ENCODE measurements at places on chromosomes 3 and 15.

DNA sequence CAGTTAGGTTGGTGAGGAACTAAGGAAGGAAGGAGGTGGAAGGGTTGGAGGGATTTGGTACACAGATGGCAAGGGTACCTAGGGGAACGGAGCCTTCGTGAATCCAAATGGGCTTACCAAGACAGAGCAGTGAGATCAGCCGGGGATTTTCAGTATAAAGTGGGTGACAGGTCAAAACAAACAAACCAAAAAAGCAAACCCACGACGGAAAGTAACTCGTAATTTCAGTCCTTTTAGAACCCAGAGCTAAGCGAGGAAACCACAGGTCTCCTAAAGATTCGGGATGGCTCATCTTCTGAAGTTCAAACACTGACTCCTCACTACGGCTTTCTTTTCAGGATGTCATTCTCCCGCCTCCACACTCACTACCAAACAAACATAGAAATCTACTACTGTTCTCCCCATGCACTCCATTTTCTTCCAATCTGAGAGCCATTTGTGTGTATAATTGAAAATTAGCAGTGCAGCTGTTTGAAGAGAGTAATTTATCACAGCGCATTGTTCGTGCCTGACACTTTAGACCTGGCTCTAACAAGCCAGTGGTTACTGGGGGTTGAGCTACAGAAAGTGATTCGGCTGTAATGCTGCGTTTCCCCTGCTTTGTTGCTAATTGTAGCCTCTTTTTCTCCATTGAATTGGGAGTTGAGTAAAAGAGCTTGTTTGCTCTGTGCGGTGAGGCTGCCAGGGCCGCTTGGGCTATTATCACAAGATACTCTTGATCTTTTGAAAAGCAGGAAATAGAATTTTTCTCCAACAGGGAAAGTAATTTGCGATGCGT is 64.7 kb upstream of the CCDC39 start:
- ATAC-seq, result no peak

DNA sequence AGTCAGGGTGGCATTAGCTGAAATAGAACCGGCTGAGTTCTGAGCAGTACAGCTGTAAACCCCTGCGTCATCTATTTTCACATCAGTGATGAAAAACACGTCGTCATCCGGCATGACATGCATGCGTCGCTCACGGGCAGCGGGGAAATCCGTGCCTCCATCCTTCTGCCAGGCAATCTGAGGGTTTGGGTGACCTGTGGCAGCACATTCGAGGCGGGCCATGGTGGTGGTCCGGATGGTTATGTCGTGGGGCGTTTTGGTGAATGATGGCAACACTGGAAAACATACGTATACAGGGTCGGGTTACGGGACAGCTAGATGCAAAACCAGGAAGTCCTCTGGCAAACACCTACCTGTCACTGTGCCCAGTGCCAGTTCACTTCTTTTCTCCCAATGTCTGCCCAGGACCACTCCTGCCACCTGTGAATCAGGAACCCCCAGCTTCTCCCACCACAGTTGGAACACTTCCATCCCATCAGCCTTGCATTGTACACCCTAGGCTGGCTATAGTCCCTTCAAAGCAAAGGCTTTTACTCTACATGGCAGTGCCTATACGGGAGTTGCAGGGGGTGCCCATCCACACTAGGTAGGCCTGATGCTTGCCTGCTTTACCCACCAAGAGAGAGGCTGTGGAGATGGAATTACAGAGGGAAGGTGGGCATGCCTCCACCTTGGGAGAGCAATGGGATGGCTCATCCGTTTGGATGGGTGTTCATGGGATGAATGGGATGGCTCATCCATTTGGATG is 116.7 kb downstream of the LRIG1 start:
- ATAC-seq, result no peak

DNA sequence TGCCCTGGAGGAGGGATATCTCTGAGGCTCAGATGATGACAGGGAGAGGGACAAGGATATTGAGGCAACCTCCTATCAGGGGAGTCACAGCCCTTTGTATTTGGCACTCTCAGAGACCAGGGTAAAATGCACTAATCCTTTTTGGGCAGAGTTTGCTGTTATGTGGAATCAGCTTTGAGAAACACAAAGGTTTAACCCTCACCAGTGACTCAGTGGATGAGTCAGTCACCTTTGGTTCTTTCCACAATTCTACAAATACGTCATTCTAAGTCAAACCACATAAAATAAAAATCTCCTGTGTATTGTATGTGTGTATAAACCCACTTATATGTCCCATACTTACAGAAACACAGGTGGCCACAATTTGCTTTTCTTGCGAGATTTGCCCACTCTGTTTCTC is 5.1 kb downstream of the LSAMP start:
- ATAC-seq, result peak; percentile 7

GRCh38 chr3:123105201-123106189 is 38.7 kb downstream of the PDIA5 start:
- no peak for ATAC-seq

- ATAC-seq, result no peak
Observed at GRCh38 chr15:73555080-73555479, 78.1 kb downstream of the NPTN start.

DNA sequence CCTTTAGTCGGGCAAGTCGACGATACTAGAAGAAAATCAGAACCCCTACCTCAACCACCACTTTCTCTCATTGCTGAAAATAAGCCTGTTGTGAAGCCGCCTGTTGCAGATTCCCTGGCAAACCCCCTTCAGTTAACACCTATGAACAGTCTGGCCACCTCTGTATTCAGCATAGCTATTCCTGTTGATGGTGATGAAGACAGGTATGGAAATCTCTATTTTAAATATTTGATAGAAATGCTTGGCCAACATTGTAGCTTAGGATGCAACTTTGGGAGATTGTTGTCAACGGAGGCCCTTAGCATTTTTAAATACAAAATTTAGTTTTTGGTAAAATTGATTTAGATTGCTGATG is 3.0 kb downstream of the TSC22D2 start:
- ATAC-seq, result no peak

DNA sequence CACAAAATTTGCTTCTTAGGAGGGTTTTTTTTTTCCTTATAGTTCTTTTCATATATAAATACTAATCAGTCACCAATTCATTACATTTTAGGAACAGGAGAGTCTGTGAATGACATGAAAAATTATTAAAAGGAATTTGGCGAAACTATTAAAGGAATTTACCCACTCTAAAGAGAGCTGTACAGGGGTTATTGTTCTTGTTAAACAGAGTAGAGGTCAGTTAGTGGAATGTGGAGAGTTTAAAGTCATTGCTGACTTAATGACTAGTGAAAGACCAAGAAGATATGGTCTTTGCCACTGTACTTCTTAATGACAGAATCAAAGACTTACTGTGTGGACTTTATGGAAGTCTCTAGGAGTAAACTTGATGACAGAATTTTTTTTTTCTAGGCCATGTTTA is 333.6 kb upstream of the C2CD4B start:
- peak; percentile 28 for ATAC-seq

DNA sequence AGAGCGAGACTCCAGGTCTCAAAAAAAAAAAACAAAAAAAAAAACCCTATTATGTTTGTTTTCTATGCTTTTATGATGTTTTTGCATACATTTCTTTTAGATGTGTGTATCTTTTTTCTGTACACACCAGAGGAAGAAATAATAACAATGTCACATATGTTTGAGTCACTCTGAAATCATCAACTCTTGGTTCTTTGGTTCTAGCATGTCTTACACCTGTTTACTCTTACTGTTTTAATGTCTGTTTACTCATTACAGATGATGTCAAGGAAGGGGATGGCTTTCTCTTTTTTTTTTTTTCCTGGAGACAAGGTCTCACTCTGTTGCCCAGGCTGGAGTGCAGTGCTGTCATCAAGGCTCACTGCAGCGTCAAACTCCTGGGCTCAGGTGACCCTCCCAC is 24.1 kb downstream of the RHOA start:
- ATAC-seq, result no peak

DNA sequence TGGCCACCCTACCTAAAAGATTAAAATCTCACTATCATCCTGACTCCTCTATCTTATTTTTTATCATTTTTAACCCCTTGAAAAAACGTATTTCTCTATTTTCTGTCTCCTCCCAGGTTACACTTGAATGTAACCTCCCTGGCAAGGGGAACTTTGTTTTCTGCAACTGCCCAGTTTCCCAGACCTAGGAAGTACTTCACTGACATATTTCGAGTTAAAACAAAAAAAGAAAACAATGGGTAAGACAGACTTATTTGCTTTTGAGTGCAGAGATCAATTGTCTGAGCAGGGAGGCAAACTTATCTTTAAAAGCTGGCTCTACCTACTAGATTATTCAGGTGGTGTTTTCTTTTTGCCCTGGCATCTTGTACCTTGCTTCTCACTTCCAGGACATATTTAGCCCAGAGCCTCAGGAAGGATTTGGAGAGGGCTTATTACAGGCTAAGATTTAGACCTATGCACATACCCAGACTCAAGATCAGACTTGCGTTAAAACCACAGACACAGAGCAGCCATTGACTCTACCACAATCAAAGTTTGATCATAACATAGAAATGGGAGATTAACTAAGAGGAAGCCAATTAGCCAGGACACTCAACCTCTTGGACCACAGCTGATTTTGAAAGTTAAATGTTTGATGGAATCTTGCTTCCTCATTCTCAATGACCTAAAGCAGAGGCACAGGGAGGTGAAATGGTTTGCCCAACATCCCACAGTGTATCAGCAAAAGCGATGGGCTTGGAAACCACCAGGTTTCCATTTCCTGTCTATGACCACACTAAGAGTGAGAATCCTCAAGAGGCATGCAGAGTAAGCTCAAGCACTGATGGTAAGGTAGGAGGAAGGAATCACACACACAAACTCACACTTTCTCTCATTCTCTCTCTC is 169.5 kb upstream of the THBS1 start:
- ATAC-seq, result no peak

GRCh38 chr3:169112153-169112892 is 551.2 kb downstream of the MECOM start:
- peak; percentile 84 for ATAC-seq

- ATAC-seq, result no peak
Observed at GRCh38 chr3:125351814-125352456, 23.2 kb downstream of the ZNF148 start.

DNA sequence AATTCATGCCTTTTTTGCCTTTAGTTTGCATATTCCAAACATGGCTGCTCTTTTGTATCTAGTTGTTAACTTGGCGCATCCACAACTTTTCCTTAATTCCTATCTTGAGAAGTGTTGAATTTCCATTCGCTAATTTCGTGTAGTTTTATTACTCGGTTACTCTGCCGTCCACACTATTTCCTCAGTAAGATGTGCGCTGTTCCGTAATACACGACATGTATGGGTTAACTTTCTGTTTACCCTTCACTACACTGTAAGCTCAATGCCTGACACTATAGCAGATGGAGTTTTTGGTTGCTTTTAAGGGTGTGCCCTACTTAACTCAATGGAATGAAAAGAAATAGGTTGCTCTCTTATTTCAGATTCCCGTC is 724 bp downstream of the RPSA start:
- no peak for ATAC-seq

- ATAC-seq, result peak; percentile 22
Observed at GRCh38 chr15:60004009-60004845, at the start of gene FOXB1. FOXB1 (plus strand) TSS chr15:60004311; CDS start chr15:60004964, 653 bp downstream.

GRCh38 chr3:25292036-25292435 is 136.0 kb upstream of the RARB start:
- no peak for ATAC-seq
